ENCODE measurements at places on chromosomes 13 and 19.

GRCh38 chr19:3075605-3076431 lies 13.5 kb upstream of the TLE5 start:
- DNase-seq: no peak

GRCh38 chr13:105719859-105720258 lies 815.6 kb downstream of the EFNB2 start:
- no peak for DNase-seq

GRCh38 chr19:53942001-53942786 lies 20.5 kb upstream of the CACNG8 start:
- DNase-seq: no peak

- DNase-seq: no peak
Measured at GRCh38 chr13:50261130-50261901, 246.1 kb downstream of the KCNRG start.

DNA sequence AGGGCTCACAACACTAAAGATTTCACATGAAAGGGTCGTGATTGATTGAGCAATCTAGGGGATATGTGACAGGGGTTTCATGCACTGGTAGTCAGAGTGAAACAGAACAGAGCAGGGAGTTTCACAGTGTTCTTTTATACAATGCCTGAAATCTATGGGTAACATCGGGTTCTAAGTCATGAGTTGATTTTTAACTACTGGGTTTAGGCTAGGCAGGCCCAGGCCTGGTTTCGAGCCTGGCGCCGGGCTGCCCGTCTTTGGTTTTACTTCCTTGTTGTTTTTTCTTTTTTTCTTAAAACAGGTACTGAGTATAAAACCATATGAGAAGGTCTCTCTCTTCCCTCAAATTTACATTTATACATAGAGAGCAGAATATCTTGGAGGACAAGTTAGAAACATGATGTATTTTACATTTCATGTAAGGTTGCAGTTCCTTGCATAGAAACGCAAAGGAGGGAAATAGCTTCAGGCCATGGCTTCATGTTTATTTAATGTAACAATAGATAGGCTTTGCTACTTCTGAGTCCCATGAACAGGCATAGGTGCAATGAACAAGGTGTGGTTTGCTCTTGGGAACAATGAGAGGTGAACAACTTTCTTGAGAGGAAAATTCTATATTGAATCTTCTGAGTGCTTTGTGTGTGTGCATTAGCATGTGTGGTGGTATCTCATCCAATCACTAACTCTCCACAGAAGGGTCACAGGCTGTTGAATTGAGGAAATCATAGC lies 128.9 kb upstream of the RXFP2 start:
- DNase-seq: no peak

GRCh38 chr13:40102360-40102727 lies 446.9 kb downstream of the COG6 start:
- DNase-seq: no peak

DNA sequence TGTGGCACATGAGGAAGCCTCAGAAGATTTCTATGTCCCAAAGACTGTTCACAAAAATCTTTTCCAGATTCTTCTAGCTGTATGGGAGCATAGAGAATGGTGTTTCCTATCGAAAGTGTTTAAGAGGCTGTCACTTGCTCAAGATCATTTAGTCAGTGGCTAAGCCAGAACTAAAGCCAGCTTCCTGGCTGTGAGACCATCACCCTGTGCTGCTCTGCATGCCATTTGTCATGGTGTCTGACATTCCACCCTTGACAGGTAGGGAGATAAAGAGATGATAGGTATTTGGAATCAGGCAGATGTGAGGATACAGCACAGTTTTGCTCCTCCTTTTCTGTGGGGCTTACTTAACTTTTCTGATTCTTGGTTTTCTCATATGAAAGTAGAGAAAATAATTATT lies 177.3 kb downstream of the DNAJC15 start:
- DNase-seq: no peak

DNA sequence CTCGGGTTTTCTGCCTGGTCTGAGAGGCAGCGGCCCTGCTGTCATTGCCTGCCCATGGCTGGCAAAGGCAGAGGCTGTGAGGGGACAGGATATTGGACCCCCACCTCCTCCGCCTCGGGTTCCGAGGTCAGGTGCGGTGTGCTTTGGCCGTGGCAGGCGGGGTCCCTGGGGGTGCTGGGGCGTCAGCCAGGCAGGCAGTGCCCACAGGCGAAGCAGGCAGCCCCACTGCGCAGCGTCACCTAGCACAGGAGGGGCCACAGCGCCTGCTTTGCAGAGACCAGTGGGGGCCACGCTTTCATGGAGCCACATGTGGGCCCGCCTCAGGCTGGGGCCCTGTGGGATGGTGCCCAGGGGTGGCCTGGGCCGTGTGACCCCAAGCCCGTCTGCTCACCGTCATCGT lies 96.0 kb downstream of the KDM4B start:
- DNase-seq: no peak

DNA sequence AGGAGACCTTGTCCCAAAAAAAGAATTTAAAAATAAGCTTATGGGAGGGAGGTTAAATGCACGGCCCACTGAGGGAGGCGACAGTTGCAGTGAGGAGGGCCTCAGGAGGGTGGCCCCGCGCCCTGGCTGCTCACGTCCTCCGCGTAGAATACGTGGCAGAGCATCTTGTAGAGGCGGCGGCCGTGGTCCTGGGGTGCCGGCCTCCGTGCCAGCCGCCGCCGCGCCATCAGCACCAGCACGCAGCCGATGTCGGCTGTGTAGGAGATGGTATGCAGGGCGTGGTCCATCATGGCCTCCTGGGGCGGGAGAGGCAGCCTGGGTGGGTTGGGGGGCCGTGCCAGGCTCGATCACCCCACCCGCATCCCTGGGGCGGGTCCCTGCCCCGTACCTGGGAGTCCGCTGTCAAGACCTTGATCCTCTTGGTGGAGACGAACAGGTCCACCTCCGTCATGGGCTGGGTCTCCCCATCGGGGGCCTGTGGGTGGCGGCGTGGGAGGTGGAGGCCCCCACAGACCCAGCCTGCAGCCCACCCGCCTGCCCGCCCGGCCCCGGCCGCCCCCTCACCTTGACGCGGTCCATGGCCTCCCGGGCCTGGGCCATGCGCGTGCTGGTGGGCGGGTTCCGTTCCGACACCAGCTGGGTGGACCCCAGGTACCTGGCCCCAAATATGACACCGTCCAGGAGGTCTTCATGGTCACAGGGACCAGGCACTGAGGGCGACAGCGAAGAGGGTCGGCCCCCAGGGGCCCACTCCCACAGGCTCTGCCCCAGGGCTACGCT lies 7.7 kb downstream of the APBA3 start:
- no peak for DNase-seq

GRCh38 chr13:38530492-38530891 lies 156.4 kb upstream of the FREM2 start:
- DNase-seq: no peak

- no peak for DNase-seq
Measured at GRCh38 chr13:103250071-103250470, 183.9 kb upstream of the SLC10A2 start.

GRCh38 chr19:1250437-1251260 lies 2.3 kb downstream of the MIDN start:
- no peak for DNase-seq

GRCh38 chr13:96032717-96033116 lies 20.5 kb downstream of the UGGT2 start:
- no peak for DNase-seq

- DNase-seq: no peak
Measured at GRCh38 chr19:31501427-31502195, 152.4 kb upstream of the TSHZ3 start.

GRCh38 chr13:67408798-67409197 lies 178.7 kb upstream of the PCDH9 start:
- no peak for DNase-seq

DNA sequence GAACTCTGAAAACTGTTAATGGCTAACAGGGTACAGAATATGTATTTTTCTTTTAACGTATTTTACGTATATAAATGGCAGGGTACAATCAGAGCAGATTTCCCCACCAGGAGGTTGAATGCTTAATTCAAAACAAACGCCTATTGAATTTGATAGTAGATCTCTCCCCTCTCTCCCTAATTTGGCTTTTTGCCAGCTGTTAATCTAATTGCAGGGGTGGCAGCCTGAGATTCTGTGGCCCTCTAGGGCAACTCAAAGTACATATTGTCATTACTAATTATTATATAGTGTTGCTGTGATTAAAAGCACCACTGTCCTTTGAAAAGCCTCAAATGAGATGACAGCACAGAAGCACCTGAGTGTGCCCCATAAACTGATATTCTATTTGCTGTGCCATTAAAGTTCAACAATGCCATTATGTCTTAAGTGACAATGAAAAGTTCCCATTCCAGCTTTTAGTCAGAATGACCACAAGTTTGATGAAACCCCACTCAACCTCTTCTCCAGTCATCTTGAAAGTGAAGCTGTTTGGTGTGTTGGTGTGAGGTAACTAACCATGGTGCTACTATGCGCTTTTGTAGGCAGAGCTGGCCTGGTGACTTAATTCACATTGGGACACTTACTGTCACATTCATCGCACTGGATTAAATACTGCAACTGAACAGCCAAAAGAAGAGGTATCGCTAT lies 351.4 kb downstream of the KCNRG start:
- DNase-seq: no peak

DNA sequence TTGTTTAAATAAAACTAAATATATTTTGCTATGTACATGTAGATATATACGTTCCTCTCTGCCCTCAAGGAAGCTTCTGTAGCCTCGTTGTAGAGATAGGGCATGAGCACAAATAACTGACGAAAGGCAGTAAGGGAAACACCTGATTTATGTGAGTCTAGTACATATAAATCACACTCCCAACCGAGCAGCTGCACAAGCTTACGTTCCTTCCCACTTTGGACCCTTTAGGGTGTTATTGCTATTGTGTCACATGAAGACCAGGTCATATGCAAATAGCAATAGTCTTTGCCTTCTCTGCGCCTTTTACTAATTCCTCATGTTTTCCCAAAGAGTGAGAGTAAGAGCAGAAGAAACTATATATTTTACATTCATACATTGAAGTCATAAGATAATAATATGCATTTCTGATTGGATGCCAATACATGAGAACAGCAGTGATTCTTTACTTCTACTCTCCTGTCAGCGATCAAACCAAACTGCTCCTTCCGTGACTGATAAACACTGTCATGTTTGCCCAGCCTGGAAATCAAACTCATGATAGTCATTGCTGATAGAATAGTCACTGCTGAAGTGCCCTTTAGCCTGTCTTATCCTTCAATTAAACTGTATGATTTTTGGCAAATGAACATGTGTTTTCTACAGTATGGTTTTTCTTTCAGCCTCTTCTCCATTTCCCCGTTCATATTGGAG lies 127.2 kb upstream of the MAB21L1 start:
- DNase-seq: no peak

DNA sequence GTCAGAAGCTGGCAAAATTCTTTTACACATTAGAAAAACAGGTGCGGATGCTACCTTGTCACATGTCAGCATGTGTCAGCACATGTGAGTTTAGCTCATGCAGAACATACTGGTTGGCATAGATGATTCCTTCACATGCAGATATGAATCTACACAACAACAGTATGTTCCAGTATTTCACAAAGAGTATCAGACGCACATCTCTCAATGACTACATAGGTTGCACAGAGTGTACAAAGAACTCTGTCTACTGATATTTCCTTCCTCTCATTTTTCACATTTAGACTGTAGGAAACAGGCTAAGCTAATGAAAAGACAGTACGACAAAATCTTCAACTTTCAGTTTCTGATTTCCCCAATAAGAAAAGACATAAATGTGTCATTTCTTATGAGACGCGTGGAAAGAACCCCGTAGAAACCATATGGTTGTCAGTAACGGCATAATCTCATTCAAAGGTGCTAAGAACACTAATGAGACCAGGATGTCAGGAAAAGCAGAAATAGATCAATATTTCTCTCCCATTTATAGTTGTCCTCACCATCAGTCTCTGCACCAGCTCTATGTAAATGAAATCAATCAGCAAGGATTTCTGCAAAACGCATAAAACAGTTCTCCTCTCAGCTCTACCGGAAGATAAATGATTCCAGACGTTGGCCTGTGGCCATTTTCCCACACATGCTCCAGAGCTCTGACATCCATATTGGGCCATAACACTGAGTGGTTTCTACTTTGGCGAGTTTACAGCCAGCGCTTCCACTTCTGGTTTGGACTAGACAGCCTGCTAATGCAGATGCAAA lies 81.2 kb downstream of the STARD13 start:
- no peak for DNase-seq

GRCh38 chr13:48773531-48774275 lies 120.0 kb downstream of the CYSLTR2 start:
- no peak for DNase-seq

GRCh38 chr19:53541971-53542370 lies 4.0 kb downstream of the ZNF331 start:
- DNase-seq: no peak

GRCh38 chr13:99275093-99275469 lies 16.9 kb upstream of the GPR18 start:
- no peak for DNase-seq

Measured in NCI-H1436 treated with DMSO at 0.1 percent for 48 hours (cell line).